ENCODE measurements at places on chromosomes 5 and 9. TPM values are rescaled to one million over a fixed set of nuclear protein-coding genes. Genes with fewer than 3 reads are reported as not detected.

Gene CENPP
- total RNA-seq, result 0.98 TPM

Gene ITK
- 2.8 TPM for total RNA-seq

Gene IRX2
- total RNA-seq, result 2.2 TPM

Gene TICAM2
- total RNA-seq, result 0.57 TPM

Gene GABRA1
- total RNA-seq, result not detected
